ENCODE measurements at places on chromosomes 16 and 17. TPM values are rescaled to one million over a fixed set of nuclear protein-coding genes. Genes with fewer than 3 reads are reported as not detected.

GRCh38 chr17:74235911-74236371 lies 22.6 kb downstream of the TTYH2 start:
- H3K27me3 ChIP-seq = no peaks in the 10 kb centered on the region
- no peak overlapping the region for H3K4me3 ChIP-seq
- H3K36me3 ChIP-seq = no peaks in the 10 kb centered on the region
- DNase-seq = no peak
- H3K4me1 ChIP-seq = peaks cover 31% of the 10 kb centered on the region
- peak overlapping the region; percentile 61 for H3K27ac ChIP-seq

The PRSS22 gene
- not detected for polyA plus RNA-seq

DNA sequence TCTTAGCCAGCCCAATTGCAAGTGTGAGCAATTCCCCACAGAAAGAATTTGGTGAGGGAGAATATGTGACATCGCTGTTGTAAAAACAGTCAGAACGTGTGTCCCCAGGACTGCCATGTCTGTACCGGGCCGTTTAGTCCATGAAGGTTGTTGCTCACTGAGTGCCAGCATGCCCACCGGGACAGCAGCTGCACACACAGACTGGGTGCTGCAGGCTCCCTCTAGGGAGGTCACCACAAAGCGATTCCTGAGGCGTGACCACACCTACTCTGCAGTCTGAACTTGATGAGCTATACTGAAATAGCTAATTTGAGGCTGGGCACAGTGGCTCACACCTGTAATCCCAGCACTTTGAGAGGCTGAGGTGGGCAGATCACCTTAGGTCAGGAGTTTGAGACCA lies 44.1 kb upstream of the ADORA2B start:
- peaks cover 9% of the 10 kb centered on the region for H3K4me1 ChIP-seq
- no peaks in the 10 kb centered on the region for H3K27me3 ChIP-seq
- no peaks in the 10 kb centered on the region for H3K36me3 ChIP-seq
- H3K27ac ChIP-seq = no peak overlapping the region
- no peak for DNase-seq
- H3K4me3 ChIP-seq = no peak overlapping the region

DNA sequence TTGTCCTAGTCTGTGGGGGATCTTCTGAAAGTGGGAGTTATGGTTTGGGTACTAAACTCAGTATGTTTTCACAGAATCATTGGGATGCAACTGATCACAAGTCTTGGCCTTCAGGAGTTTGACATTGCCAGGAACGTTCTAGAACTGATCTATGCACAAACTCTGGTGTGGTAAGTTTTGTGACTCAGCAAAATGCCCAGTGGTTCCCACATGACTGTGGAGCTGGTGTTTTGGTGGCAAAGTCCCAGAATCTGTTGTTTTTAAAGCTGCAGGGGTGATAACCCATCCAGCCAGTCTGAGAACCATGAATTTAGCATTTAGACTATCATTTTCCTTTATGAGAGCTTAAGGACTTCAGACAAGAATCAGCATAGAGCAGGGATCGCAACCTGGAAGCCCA lies 40.6 kb downstream of the GDE1 start:
- peaks cover 3% of the 10 kb centered on the region for H3K27me3 ChIP-seq
- no peak overlapping the region for H3K27ac ChIP-seq
- no peak for DNase-seq
- H3K4me1 ChIP-seq = no peaks in the 10 kb centered on the region
- H3K36me3 ChIP-seq = no peaks in the 10 kb centered on the region

DNA sequence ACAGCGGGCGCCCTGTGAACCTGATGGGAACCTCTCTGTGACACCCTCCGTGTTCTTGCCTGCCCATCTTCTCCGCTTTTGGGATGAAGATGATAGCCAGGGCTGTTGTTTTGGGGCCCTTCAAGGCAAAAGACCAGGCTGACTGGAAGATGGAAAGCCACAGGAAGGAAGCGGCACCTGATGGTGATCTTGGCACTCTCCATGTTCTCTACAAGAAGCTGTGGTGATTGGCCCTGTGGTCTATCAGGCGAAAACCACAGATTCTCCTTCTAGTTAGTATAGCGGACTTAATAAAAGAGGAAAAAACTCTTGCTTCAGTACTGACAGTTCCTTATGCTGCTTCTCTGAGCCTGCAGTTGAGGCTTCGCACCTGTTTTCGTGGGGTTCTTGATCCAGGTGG lies 10.5 kb downstream of the CDK5RAP3 start:
- no peaks in the 10 kb centered on the region for H3K27me3 ChIP-seq
- no peak overlapping the region for H3K27ac ChIP-seq
- H3K4me3 ChIP-seq = no peak overlapping the region
- DNase-seq = no peak
- H3K36me3 ChIP-seq = peaks cover 66% of the 10 kb centered on the region
- peaks cover 12% of the 10 kb centered on the region for H3K4me1 ChIP-seq

GRCh38 chr17:50311483-50311882 lies 34.4 kb upstream of the XYLT2 start:
- no peak overlapping the region for H3K4me3 ChIP-seq
- H3K36me3 ChIP-seq = no peaks in the 10 kb centered on the region
- H3K27me3 ChIP-seq = no peaks in the 10 kb centered on the region
- H3K4me1 ChIP-seq = no peaks in the 10 kb centered on the region
- no peak overlapping the region for H3K27ac ChIP-seq
- DNase-seq = no peak

GRCh38 chr16:6104428-6104827 lies 1006.8 kb upstream of the EEF2KMT start:
- no peak overlapping the region for H3K27ac ChIP-seq
- H3K36me3 ChIP-seq = no peaks in the 10 kb centered on the region
- DNase-seq = no peak
- no peaks in the 10 kb centered on the region for H3K4me1 ChIP-seq
- no peaks in the 10 kb centered on the region for H3K27me3 ChIP-seq
- no peak overlapping the region for H3K4me3 ChIP-seq

- H3K4me3 ChIP-seq = no peak overlapping the region
- DNase-seq = no peak
- H3K27me3 ChIP-seq = no peaks in the 10 kb centered on the region
Measured at GRCh38 chr17:46147296-46147695, 45.9 kb downstream of the KANSL1 start.

The TEX19 gene
- polyA plus RNA-seq = not detected

The ZNF688 gene
- polyA plus RNA-seq = 15.7 TPM

- peaks cover 7% of the 10 kb centered on the region for H3K27me3 ChIP-seq
- no peak overlapping the region for H3K27ac ChIP-seq
- no peaks in the 10 kb centered on the region for H3K36me3 ChIP-seq
- no peak for DNase-seq
Measured at GRCh38 chr17:50257676-50258224, 16.5 kb upstream of the TMEM92 start.

- no peak overlapping the region for H3K4me3 ChIP-seq
- H3K27ac ChIP-seq = no peak overlapping the region
- H3K36me3 ChIP-seq = no peaks in the 10 kb centered on the region
- DNase-seq = no peak
- no peaks in the 10 kb centered on the region for H3K4me1 ChIP-seq
Measured at GRCh38 chr17:71412803-71413202, 708.0 kb upstream of the SOX9 start.

DNA sequence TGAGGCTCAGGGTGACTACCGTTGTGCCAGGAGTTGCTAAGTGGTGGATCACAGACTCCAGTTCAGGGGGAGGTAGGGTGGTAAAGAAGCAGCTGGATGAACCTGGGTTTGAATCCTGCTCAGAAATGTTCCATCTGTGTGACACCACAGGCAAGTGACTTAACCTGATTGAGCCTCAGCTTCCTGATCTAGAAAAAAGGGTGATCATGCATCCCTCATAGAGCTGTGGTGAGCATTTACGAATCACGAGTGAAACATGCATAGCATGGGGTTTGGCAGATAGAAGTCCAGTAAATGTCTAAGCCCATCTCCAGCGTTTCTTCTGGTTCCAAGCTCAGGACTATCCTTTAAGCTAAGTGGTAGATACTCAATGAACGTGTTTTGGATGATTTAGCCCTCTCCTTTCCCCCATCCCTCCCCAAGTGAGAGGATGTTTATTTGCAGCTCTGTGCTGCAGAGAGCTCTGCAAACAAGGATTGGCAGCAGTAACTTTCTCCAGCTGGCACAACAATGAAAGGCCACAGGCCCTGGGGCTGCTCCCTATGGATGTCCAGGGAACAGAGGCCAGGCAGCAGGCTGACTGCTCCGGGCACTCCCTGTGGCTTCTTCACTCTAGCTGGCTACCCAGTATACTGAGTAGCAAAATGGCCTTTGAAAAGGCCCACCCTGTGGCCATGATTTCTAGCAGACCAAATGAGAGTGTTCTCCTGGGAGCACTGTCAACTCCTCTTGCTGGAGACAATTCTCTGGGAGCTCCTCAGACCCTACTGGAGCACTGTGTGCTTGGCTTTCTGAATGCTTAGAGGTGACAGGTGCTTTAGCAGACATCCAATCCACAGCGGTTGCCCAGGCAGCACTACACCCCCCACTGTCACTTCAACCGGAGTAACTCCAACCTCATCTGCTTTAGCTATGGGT lies 21.3 kb downstream of the CA4 start:
- peak overlapping the region; percentile 69 for H3K27ac ChIP-seq
- DNase-seq = no peak
- peaks cover 29% of the 10 kb centered on the region for H3K4me1 ChIP-seq
- no peaks in the 10 kb centered on the region for H3K36me3 ChIP-seq
- H3K4me3 ChIP-seq = no peak overlapping the region
- H3K27me3 ChIP-seq = no peaks in the 10 kb centered on the region

GRCh38 chr17:37069087-37069486 lies 120.3 kb downstream of the AATF start:
- no peaks in the 10 kb centered on the region for H3K4me1 ChIP-seq
- peaks cover 37% of the 10 kb centered on the region for H3K27me3 ChIP-seq
- H3K36me3 ChIP-seq = no peaks in the 10 kb centered on the region
- H3K4me3 ChIP-seq = no peak overlapping the region
- H3K27ac ChIP-seq = no peak overlapping the region
- no peak for DNase-seq

DNA sequence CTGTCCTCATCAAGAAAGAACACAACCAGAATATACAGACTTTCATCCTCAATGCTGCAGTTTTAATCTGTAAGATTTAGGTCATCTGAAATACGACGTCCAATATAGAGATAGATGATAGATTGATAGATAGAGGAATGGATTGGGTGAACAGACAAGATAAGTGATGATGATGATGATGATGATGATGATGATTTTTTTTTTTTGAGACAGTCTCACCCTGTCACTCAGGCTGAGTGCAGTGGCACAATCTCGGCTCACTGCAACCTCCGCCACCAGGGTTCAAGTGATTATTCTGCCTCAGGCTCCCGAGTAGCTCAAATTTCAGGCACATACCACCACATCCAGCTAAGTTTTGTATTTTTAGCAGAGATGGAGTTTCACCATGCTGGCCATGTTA lies 56.3 kb upstream of the ADAMTS18 start:
- H3K27me3 ChIP-seq = no peaks in the 10 kb centered on the region
- no peaks in the 10 kb centered on the region for H3K4me1 ChIP-seq
- H3K4me3 ChIP-seq = no peak overlapping the region
- no peak overlapping the region for H3K27ac ChIP-seq
- no peak for DNase-seq

The KRTAP4-1 gene
- not detected for polyA plus RNA-seq

- H3K27me3 ChIP-seq = no peaks in the 10 kb centered on the region
- H3K4me1 ChIP-seq = peaks cover 20% of the 10 kb centered on the region
- DNase-seq = no peak
- H3K27ac ChIP-seq = no peak overlapping the region
- peak overlapping the region; percentile 83 for H3K4me3 ChIP-seq
Measured at GRCh38 chr16:70440009-70440692, 1.3 kb upstream of the ST3GAL2 start.

DNA sequence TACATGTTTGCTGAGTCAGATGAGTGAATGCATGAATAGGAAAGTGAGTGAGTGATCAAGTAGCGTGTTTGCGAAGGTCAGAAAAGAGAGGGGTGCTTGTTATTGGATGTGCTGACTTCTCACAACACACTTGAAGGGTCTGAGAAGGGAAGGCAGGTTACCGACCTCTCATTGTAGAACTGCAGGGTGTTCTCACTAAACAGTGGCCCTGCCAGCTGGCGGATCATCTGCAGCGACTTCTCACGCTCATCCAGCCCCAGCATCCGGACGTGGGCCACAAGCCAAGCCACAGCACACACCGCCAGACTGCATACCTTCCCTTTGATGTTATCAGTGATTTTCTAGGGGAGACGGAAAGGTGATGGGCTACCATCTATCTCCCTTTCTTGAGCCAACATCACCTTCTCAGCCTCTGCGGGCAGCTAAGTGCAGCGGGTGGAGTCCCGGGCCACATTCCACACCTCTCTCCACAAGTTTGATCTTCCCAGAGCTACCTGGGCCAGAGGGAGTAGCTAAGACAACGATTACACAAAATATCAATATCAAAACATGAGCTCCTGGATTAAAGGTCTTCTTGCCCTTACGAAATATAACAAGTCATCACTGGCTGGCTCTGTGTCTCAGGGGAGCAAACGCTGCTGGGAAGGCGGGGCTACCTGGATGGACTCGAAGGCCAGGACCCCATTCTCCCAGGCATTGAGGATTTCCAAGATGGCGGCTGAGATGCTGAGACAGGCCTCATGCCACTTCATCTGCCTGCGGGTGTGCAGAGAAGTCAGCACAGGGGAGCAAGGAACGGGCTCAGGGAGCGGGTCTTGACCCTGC lies 11.0 kb downstream of the CSF3 start:
- H3K27me3 ChIP-seq = no peaks in the 10 kb centered on the region
- peaks cover 94% of the 10 kb centered on the region for H3K36me3 ChIP-seq
- no peak for DNase-seq

- H3K27me3 ChIP-seq = no peaks in the 10 kb centered on the region
- H3K36me3 ChIP-seq = no peaks in the 10 kb centered on the region
- no peaks in the 10 kb centered on the region for H3K4me1 ChIP-seq
- no peak for DNase-seq
- H3K4me3 ChIP-seq = no peak overlapping the region
- H3K27ac ChIP-seq = no peak overlapping the region
Measured at GRCh38 chr16:9407206-9407758, 315.8 kb downstream of the HAPSTR1 start.

The MVD gene
- polyA plus RNA-seq = 22.3 TPM

- DNase-seq = no peak
- H3K27me3 ChIP-seq = no peaks in the 10 kb centered on the region
- H3K4me3 ChIP-seq = no peak overlapping the region
- peaks cover 28% of the 10 kb centered on the region for H3K4me1 ChIP-seq
- H3K36me3 ChIP-seq = no peaks in the 10 kb centered on the region
Measured at GRCh38 chr17:57425903-57426880, 169.9 kb downstream of the MSI2 start.

GRCh38 chr17:76265624-76266243 lies 586 bp downstream of the UBALD2 start:
- peak overlapping the region; percentile 96 for H3K27ac ChIP-seq
- H3K4me1 ChIP-seq = peaks cover 77% of the 10 kb centered on the region
- peak; percentile 64 for DNase-seq
- peaks cover 19% of the 10 kb centered on the region for H3K36me3 ChIP-seq
- peak overlapping the region; percentile 99 for H3K4me3 ChIP-seq

GRCh38 chr17:50683434-50684287 lies 24.1 kb downstream of the ANKRD40 start:
- DNase-seq = no peak
- H3K27me3 ChIP-seq = no peaks in the 10 kb centered on the region
- no peaks in the 10 kb centered on the region for H3K36me3 ChIP-seq
- no peak overlapping the region for H3K27ac ChIP-seq
- peaks cover 7% of the 10 kb centered on the region for H3K4me1 ChIP-seq

DNA sequence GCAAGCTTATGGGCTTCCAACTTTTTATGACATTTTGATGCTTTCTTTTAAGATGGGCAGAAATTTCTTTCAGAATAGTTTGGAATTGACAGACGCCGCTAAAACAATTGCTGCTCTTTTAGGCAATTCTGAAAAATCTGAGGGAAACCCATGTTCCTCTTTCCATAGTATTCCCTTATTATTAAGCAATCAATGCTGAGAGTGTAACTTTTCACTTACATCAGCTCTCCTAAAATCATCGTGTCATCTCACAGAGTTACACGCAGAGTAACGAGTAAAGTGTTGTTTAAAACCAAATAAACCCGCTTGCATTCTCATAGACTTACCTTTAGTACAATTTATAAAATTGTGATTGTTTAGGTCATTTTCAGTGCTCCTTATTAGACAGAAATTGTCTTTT lies 150.6 kb downstream of the MAF start:
- no peak overlapping the region for H3K27ac ChIP-seq
- no peaks in the 10 kb centered on the region for H3K36me3 ChIP-seq
- no peak overlapping the region for H3K4me3 ChIP-seq
- DNase-seq = no peak

All from heart left ventricle (tissue), 16 donors.